Erythroblast (primary cell): ENCODE measurements at places on chromosomes 7 and 10.

DNA sequence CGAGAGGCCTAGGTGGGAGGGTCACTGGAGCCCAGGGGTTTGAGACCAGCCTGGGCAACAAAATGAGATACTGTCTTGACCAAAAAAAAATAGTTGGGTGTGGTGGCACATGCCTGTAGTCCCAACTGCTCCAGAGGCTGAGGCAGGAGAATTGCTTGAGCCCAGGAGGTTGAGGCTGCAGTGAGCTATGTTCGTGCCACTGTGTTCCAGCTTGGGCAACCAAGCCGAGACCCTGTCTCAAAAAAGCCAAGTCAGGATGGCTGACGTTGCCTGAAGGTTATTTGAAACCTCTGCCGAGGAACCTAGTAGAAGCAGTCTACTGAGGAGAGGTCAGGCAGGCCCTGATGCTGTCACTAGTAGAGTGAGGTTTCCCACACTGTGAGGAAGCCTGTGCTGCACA, 22.8 kb downstream of the DNAJB6 start:
- DNase-seq: no peak

GRCh38 chr7:98286093-98286539, 4.6 kb downstream of the BRI3 start:
- DNase-seq: peak; percentile 12

- no peak for DNase-seq
Measured at GRCh38 chr10:116796469-116796868, 52.8 kb upstream of the ENO4 start.

- DNase-seq: no peak
Measured at GRCh38 chr7:2540641-2541051, 14.7 kb downstream of the BRAT1 start.

DNA sequence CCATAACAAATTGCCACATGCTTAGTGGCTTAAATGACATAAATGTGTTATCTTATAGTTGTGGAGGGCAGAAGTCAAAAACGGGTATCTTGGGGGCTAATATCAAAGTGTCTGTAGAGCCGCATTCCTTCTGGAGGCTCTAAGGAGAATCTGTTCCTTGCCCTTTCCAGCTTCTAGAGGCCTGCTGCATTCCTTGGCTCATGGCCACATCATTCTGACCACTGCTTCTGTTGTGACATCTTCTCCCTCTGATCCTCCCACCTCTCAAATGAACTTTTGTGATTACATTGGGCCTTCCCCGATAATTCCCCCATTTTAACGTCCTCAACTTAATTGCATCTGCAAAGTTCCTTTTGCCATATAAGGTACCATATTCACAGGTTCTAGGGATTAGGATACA, 76.1 kb downstream of the CYP26A1 start:
- no peak for DNase-seq

- peak; percentile 79 for DNase-seq
Measured at GRCh38 chr7:151017953-151018420, 6.3 kb downstream of the ATG9B start.

- no peak for DNase-seq
Measured at GRCh38 chr10:99595770-99596465, 24.3 kb downstream of the SLC25A28 start.

DNA sequence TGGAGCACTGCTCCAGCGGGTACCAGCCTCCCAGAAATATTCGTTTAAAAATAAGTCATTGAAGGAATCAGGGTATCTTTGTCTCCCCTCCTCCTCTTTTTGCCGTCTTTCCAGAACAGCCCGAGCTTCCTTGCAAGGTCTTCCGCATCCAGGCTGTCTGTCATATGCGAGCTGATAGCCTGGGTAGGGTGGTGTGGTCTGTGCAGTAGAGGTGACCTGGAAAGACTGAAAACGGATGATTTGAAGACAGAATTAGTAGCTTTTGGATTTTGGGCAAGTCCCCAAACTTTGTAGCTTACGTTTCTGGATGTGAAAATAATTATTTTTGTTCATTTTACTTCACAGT, 480 bp downstream of the VPS50 start:
- DNase-seq: peak; percentile 65

DNA sequence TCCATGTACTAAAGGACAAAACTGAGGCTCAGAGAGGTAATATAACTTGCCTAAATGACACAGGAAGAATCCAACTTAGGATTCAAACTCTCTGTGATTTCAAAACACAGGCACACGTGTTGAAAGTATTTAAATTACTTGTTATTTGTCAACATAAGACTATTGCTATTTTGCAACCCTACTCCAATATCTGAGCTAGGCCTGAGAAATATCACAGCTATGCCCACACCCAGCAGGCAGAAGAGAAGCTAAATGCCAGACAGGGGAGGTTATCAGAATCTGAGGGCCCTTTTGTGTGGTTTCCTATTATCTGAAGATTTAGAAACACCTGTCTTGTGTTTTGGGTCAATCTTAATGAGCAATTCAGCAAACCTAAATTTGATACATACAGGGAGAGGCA, 204.3 kb downstream of the ANK3 start:
- DNase-seq: no peak

DNA sequence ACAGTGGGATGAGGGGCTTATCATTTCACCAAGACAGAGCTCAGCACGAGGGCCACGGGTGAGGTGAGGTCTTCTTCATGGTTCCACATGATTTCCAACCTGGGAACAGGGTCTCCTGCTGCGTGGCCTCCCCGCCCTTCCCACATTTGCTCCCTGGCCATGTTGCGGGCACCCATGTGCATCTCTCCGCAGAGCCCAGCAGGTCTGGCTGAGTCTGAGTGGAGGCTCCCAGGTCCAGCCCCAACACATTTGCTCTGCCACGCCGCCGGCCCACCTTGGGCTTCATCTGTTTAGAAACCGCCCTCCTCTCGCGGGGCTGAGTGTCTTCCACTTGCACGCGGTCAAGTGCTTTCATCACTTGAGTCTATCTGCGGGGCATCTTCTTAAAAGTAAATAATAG, 14.8 kb upstream of the PRKAR1B start:
- no peak for DNase-seq

DNA sequence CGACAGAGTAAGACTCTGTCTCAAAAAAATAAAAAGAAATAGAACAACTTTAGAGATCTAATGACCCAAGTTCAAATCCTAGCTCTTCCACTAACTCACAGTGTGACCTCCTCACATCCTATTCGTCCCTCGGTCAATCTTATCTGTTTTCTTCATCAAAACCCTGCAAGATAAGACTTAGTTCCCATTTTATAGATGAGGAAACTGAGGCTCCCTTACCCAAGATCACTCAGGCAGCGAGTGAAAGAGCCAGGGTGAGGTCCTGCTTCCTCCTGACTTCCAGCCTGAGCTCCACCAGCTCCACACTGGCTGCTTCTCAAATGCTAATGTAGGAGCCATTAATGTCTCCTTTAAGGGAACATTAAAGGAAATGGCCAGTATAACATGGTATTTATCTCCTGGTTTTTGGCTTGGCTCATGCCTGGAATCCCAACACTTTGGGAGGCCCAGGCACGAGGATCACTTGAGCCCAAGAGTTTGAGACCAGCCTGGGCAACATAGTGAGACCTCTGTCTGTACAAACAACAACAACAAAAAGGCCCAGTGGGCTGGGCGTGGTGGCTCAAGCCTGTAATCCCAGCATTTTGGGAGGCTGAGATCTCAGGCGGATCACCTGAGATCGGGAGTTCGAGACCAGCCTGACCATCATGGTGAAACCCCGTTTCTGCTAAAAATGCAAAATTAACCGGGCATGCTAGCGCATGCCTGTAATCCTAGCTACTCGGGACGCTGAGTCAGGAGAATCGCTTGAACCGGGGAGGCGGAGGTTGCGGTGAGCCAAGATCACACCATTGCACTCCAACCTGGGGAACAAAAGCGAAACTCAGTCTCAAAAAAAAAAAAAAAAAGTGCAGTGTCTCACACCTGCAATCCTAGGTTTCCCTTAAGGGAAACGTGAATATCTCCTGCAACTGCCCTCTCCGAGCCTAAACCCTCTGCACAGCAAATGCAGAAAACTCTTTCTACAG, 3.4 kb upstream of the RHBDD2 start:
- DNase-seq: no peak

- no peak for DNase-seq
Measured at GRCh38 chr10:119806334-119807130, 66.1 kb downstream of the MCMBP start.

DNA sequence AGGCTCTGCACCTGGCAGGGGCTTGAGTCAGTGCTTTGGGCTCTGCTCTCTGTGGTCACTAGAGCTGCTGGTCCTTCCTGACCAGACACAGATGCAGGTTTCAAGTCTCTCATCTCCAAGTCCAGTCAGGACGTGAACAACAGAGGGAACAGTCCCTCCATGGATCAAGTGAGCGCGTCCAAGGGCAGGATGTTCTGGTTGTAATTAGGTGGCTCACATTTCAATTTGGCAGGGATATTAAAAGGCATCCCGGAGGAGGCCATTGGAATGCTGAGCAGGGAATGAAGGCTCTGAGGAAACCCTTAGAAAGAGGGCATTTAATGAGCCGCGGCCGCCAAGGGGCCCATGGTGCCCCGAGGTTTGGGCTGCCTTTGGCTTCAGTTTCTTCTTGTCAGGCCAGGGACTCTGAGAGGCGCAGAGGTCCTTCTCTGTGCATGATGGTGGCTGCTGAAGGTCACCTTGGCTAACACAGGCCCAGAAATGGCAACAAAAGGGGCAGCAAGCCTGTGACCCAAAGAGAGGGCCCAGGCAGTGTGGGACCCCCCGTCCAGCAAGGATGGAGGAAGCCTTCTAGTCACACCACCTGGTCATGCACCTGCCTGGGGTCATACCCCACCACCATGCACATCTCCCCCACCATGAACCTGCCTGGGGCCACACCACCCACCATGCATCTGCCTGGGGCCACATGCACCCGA, 30.7 kb upstream of the INPP5A start:
- DNase-seq: no peak

GRCh38 chr7:1679966-1680730, 10.1 kb downstream of the ELFN1 start:
- no peak for DNase-seq

GRCh38 chr10:3385487-3385886, 212.9 kb upstream of the PITRM1 start:
- no peak for DNase-seq

DNA sequence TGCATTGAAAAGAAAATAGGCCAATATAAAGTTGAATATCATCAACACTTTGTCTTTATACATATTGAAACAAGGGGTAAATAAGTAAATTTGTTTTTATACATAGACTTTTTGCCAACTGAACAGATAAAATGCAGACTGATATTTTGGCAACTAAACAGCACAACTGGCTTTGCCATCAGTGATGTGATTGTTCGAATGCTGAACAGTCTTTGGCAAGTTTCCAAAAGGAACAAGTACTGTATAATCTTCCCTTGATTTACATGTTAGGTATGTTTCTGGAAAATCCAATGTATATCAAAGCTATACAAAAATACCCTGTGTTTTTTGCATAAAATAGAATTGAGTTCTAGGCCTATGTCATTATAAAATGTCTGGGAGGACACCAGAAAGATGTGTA, 18.2 kb upstream of the ANKRD1 start:
- DNase-seq: no peak

DNA sequence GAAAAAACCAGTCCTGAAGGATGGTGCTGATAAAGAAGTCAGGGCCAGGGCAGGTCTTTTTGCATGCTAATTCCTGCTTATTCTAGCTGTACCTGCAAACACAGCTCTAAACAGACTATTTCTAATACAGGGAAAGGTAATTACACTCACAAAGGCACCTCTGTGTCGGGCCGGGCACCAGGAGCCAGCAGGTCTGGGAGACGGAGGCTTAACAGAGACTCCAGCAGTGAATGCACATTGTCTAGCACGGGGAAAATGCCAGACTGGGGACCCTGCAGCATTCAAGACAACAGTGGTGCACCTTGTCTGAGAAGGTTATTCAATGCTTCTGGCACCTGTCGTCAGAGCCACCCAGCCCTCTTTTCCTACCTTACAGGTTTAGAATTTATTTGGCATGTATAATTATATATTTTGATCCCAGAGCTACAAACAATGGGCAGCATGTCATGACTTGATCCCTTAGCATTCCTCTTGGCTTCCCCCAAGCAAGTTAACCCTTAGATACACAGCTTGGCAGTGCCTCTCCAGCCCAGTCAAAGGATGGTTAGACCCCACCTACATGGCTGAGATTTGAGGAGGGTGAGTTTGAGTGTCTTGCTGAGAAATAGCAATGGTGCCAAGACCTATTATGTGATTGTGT, 185.2 kb downstream of the SLC25A13 start:
- DNase-seq: no peak

DNA sequence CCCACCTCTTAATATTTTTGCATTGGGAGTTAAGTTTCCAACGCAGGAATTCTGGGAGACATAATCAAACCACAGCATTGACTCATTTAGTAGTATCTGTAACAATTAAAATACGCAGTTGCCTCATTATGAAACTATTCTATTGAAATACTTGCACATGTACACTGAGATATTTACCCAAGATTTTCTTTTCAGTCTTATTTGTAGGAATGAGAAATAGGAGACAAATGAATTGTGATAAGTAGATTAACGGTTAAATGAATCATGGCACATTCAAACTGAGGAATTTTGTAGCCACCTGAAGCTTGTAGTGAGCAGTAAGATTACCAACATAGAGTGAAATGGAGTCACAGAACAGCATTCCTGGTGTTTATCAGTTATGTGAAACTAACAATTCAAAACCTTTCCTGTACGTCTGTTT, 18.1 kb downstream of the RP9 start:
- no peak for DNase-seq

DNA sequence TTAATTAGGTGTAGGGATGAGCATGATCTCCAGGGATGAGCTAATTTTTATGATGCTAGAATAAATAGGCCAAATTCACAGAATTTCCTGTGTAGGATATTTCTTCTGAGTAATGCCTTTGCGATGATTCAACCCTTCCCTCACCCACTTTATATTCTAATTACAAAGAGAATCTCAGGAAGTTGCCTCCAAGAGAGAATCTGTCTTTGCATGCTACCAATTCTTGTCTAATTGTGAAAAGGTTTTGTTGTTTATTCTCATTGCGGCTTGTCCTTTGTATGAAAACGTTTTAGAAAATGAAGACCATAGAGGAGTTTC, 6.3 kb downstream of the C7orf57 start:
- DNase-seq: no peak

GRCh38 chr7:158094671-158095226, 492.9 kb downstream of the PTPRN2 start:
- no peak for DNase-seq

DNA sequence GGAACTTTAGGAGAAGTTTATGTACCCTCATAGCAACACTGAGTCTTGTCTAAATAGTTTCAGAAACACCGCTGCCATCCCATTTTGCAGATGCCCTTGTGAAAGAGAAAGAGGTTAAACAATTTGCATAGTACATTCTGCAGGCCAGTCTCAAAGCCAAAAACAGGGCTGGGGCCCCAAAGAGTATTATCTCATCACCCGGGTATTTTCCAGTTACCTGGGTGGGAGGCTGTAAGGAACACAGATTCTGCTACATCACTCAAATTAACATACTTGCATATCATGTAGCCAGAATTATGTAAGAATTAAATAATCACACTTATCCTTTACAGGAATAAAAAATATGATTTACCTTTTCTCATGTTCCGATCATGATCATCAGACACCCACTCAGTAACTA, 3.1 kb upstream of the FAM171A1 start:
- DNase-seq: no peak

- no peak for DNase-seq
Measured at GRCh38 chr10:62467527-62467926, 93.4 kb downstream of the ZNF365 start.
